Pulmonary artery endothelial cell (primary cell): ENCODE measurements at places on chromosomes 2 and 18. TPM values are rescaled to one million over a fixed set of nuclear protein-coding genes. Genes with fewer than 3 reads are reported as not detected.

HOXD13 gene
- not detected in 2 replicates for total RNA-seq

KYNU gene
- total RNA-seq: 0.07 and 0.11 TPM in 2 replicates

PAIP2B gene
- total RNA-seq: 0.40 and 1.2 TPM in 2 replicates

CRIM1 gene
- total RNA-seq: 790 and 1,031 TPM in 2 replicates

CHRND gene
- total RNA-seq: not detected in 2 replicates

SLC4A5 gene
- 0.04 TPM in 1 of 2 replicates, not detected in the other for total RNA-seq

SPIRE1 gene
- total RNA-seq: 31.8 and 36.6 TPM in 2 replicates

MARCHF4 gene
- total RNA-seq: 3.6 and 5.4 TPM in 2 replicates

DLX1 gene
- 0.07 and 0.11 TPM in 2 replicates for total RNA-seq

FSHR gene
- total RNA-seq: not detected in 2 replicates

NCKAP5 gene
- total RNA-seq: 0.39 and 0.59 TPM in 2 replicates

TEX44 gene
- total RNA-seq: not detected in 2 replicates

CGREF1 gene
- 1.7 and 4.6 TPM in 2 replicates for total RNA-seq

PSTPIP2 gene
- total RNA-seq: 2.0 and 7.5 TPM in 2 replicates

TRIB2 gene
- 9.9 and 14.2 TPM in 2 replicates for total RNA-seq

RELCH gene
- 19.5 and 36.8 TPM in 2 replicates for total RNA-seq

IWS1 gene
- total RNA-seq: 37.9 and 46.8 TPM in 2 replicates

AMER3 gene
- not detected in 2 replicates for total RNA-seq

ATG9A gene
- total RNA-seq: 41.3 and 53.3 TPM in 2 replicates
